ENCODE measurements at places on chromosomes 1 and 21.
A peak's percentile ranks its signal among the peaks of the same experiment; 100 is the strongest.

GRCh38 chr21:44583089-44583799, 2.8 kb upstream of the KRTAP10-5 start:
- DNase-seq = no peak

GRCh38 chr1:55337801-55338447, 122.8 kb upstream of the USP24 start:
- no peak for DNase-seq

GRCh38 chr1:230295367-230295766, 130.8 kb downstream of the PGBD5 start:
- no peak for DNase-seq

DNA sequence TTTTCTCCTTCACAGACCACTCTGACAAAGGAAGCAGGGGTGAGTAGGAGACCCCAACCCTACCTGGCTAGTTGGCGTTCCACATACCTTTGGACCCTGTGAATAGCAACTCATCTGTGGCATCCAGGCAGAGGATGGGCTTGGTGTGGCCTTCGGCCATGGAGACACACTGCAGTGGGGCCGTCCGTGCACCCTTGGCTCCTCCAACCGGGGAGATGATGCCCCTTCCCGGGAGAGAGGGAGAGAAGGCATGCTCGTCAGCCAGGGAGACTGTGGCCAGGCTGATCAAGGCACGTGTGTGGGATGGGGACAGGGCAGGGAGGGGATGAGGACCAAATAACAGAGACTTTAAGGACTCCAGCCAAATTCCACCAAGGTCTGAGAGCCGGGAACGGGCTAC, 42.6 kb downstream of the KIF21B start:
- DNase-seq = no peak

GRCh38 chr1:23452011-23452411, 27.5 kb upstream of the TCEA3 start:
- no peak for DNase-seq

DNA sequence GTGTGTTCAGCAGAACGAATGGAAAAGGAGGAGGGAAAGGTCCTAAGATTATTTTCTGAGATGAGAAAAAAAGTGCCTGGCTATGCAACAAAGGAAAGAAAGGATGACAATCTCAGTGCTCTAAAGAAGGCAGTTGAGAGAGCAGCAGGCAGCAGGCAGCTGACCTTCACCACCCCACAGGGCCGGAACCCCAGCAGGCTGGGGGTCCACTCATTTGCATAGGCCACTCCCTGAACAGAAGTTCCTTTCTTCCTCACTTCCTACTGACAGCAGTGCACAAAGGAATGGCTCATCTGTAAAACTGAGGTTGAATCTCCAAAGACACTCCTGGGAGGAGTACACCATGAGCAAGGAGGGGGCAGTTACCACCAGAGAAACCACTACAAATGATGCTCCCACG, 41.4 kb upstream of the TNR start:
- no peak for DNase-seq

GRCh38 chr1:243287652-243288051, 31.8 kb downstream of the SDCCAG8 start:
- DNase-seq = no peak

DNA sequence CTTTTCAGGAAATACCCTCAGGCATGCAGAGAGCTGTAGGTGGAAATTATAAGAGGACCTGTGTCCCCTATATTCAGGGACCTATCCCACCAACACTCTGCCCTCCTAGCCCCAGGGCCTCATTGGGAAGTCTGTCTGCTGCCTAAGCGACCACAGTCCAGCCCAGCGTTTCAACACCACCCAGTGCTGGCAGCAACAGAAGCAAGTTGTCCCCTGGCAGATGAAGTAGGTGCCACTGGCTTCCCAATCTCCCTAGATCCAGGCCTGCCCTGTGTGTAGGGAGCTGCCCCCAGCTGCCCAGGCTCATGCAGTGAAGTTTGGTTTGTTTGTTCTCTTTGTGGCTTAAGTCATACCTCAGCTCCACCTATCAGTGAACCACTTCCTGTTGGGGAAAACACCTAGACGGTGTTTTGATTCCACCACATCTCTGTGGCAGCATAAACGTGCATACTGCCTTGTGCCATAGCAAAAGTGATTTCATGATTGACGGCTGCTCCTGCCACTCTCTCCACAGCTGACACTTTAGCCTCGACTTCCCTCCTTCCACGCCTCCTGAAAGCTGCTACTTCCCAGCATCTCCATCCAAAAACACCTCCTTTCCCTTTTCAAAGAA, 8.1 kb upstream of the LEFTY1 start:
- DNase-seq = peak; percentile 24

DNA sequence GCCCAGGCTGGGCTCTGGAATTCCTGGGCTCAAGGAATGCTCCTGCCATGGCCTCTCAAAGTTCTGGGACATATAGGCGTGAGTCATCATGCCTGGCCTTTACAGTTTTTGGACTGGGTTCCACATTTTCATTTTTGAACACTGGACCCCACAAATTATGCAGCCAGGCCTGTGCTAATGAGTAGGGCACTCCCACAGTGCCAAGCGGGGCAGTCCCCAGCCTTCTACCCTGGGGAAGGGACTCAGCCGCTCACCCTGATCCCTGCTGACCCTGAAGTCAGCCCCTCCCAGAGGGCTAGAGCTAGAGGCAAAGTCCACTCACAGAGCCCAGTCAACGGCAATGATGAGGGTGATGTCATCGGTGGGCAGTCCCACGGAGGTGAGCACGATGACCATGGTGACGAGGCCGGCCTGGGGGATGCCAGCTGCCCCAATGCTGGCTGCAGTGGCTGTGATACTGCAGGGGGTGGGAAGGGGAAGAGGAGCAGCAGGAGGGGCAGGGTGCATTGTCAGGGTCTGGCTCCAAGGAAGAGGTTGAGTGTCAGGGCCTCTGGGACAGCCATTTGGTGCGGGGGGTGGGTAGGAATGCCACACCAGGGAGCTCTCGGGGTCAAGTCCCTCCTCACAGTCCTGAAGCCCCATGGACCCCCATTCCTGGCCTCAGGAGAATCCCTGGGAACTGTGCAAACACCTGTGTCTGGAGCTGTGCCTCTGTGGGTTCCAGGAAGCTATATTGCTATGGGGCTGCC, 27.6 kb downstream of the PODN start:
- no peak for DNase-seq

- DNase-seq = peak; percentile 44
These were observed 483 bp downstream of the UBQLN4 start for GRCh38 chr1:156052862-156053767.

- DNase-seq = no peak
These were observed 7.3 kb downstream of the KRTAP10-1 start for GRCh38 chr21:44532712-44533111.

GRCh38 chr1:66774438-66774837, 22.2 kb downstream of the DYNLT5 start:
- DNase-seq = no peak

DNA sequence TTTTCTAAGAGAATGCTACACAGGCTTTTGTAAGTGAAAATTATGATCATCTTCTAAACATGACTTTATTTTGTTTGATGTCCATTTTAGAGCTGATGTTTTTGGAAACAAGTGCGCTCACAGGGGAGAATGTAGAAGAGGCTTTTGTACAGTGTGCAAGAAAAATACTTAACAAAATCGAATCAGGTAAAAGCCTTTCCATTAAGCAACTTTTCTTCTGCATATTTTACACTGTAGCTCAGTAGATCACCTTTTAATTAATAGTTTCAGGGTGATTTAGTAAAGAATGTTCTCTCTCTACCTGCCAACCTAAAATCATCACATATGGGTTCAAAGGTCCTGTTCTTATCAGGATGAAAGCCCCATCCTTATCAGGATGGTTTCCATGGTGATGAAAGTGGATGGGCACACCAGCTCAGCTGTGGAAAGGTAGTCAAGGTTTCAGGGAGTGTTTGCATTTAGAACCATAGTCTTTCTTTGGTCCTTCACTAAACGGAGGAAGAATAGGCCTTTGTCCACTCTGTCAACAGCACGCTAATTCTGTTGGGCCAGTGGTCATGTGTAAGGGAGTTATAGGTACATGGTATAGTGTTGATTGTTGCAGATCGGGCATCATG, 28.1 kb downstream of the RAB4A start:
- DNase-seq = no peak

DNA sequence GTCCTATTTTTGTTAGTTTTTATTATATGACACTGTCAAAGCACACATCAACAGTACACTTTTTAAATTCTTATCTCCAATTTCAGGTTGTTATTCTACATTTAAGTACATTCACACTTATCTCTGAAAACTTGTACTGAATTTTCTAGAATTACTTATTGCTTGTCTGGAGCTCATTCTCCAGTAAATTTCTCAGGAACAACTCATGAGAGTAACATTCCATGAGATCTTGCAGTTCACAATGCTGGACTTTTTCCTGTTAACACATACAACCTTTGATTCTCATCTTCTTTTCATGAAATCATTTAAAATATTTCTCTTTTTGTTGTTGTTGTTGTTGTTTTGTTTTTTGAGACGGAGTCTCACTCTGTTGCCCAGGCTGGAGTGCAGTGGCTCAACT, 320.9 kb upstream of the CAMK1G start:
- no peak for DNase-seq

- no peak for DNase-seq
These were observed 19.7 kb upstream of the EPS8L3 start for GRCh38 chr1:109783436-109783835.

- no peak for DNase-seq
These were observed 73.7 kb downstream of the LAMC1 start for GRCh38 chr1:183096894-183097293.

- DNase-seq = no peak
These were observed 14.6 kb downstream of the HUNK start for GRCh38 chr21:31887391-31887841.

DNA sequence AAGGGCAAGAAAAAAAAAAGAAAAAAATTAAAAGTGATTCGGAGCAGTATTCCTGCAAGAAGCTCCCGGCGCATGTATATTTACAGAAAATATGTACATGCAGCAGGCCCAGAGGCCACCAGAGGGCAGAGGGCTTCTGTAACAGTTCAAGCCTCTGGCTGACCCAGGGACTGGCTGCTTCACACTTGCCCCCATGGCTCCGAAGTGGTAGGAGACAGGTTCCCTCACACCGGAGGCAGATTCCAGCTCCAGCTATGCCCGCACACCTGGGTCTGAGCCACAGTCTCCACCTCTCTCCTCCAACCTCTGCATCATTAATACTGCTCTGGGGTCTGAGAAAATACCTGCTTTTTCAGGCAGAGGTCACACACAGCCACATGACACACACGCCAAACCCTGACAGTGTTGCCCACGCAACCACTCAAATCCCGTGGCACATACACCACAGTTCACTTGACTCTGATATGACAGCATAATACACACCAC, 2.2 kb upstream of the ARHGAP30 start:
- DNase-seq = no peak

GRCh38 chr1:93704052-93704451, 22.4 kb upstream of the BCAR3 start:
- no peak for DNase-seq

DNA sequence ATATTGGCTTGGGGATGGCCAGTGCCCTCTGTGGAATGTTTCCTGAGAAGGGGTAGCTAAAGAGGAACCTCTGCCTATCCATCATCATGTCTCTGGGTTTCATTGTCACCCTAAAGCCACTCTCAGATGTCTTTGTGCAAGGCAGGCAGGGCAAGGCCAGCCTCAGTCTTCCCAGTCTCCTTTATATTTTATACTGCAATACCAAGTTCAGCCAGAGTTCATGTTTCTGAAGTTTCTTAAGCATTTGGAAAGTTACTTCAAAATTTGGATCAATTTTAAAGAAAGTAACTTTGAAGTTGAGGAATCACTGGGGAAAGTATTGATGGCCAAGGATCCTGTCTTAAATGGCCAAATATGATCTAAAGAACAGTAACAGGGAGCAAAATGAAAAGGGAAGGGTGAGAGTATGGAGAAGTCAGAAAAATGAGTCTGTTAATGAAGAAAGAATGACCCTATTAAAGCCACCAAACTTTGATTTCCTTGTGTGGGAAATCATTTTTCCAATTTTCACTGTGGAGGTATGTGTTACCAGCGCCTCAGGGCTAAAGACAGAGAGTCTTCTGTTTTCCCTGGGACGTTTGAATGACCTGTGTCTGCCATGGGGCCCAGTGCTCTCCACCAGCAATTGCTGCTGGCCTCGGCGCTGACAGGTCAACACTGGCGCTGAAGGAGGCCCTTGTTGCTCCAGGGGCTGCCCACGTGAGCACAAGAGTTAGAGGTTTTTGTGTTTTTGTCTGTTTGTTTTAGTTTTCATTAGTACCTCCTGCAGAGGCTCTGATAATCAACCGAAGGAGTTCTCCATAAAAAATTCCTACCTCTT, 93.9 kb downstream of the ATP5PO start:
- no peak for DNase-seq

DNA sequence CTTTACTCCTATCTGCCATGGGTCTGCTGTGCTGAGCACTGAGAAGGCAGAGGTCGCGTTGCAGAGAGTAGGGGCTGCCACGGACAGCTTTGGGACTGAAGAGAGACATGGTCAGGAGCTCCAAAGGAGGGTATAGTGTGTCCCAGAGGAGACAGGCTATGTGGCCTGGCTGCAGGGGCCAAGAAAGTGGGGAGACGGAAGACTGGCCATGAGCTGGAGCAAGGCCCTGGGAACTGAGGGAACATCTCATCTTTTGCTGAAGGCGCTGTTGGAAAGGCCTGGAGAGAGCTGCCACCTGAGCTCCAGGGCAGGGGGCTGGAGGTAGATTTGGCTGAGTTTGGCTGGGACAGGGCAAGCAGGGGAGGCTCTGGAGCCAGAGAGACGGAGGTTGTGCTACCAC, 55.8 kb upstream of the AJAP1 start:
- DNase-seq = no peak

GRCh38 chr1:103326595-103326994, 198.9 kb upstream of the RNPC3 start:
- DNase-seq = no peak

GRCh38 chr1:210908257-210908656, 225.7 kb downstream of the KCNH1 start:
- no peak for DNase-seq

DNA sequence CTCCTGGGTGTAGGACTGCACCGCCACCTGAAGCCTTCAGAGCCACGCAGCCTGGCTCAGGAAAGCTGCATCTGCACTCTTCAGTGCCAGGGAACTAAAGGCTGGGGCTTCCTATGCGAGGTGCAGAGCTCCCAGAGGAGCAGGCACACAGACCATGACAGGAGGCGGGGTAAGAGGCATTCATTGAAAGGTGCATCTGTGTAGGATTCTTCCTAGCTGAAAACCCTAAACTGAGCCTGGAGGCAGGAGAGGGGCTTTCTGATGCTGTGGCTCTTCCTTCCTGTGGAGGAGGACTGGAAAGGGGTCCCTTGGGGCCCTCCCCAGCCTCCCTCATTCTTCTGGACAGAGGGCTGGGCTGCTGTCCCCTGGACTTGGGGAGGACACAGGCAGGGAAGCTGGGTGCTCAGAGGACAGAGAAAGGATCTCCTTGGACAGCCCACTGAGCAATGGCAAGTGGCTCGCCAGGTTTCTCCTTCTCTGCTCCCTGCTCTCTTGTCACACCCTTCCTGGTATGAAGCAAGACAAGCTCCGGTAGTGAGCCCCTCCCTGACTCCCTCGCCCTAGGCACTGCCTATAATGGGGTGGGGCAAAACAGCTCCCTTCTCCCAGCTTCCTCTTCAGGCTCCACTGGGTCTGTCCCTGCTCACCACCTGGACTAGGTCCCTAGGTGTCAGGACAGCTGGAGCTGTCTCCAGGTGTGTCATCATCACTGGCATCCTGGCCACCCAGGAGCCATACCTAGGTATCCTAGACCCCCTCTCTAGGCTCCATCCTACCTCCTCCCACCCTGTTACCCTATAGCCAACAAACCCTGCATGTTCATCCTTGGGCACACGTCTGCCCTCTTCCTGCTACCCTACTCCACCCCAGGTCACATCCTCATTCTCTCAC, 20.0 kb downstream of the S100A6 start:
- DNase-seq = no peak

All from activated CD8-positive, alpha-beta memory T cell treated with anti-CD3 and anti-CD28 coated beads for 4 hours (primary cell).